Vagina (tissue), 2 donors: ENCODE measurements at places on chromosomes 5 and 9. TPM values are rescaled to one million over a fixed set of nuclear protein-coding genes. Genes with fewer than 3 reads are reported as not detected.

GRCh38 chr5:154702477-154702876 is 52.7 kb upstream of the LARP1 start:
- DNase-seq = no peak

GRCh38 chr9:112061152-112061740 is 113.9 kb downstream of the SUSD1 start:
- no peak for DNase-seq

- no peak for DNase-seq
Observed at GRCh38 chr9:3292311-3292710, 233.5 kb downstream of the RFX3 start.

GRCh38 chr9:124652615-124653393 is 118.3 kb downstream of the NR6A1 start:
- no peak for DNase-seq

DNA sequence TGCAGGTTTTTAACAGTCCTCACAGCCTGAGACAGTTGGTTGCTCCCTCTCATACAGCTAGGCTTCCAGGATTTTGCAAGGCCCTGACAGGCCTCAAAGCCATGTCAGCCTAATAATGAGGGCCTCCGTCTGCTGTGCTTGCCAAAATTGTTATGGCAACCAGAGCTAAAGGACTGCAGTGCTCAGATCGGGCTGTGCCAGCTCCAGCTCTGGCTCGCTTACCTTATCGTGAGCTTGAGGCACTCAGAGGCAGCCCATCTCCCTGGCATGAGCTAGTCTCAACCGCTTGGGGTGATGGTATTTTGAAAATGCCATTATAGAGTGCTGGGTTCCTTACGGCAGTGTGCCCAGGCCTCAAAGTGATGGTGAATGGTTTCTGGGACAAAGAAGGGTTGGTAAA is 8.4 kb downstream of the MTAP start:
- no peak for DNase-seq

DNA sequence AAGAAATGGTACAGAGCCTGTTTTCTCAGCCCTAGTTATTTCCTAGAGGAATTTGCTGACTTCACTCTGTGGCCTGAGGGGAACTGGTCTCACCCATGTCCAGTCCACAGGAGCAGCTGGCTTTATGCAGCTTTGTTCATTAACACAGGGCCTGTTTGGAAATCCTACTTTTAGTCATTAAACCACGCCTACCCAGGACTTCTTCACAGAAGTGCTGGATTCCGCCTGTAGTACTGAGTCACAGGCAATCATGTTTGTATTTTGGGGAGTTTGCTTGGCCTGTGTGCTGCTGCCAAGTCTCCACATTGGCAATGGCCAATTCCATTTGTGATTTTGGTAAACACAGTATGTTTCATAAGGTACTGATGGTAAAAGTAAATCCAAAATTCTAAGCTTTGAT is 52.8 kb downstream of the CTNND2 start:
- no peak for DNase-seq

DNA sequence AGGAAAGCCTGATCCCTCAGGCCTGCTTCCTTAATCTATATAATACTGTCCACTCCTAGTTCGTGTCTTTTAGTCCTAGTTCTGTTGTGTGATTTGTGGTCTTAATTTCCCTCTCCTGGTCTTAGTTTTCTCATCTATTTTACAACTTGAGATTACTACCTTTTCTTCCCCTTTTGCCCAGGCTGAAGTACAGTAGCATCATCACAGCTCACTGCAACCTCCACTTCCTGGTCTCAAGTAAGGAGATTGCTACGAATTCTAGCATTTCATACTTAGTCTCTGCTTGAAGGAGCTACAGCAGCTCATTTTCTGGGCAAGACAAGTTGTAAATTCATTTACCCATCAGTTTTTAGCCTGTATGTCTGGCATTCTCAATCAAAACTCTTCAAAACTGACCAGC is 5.5 kb downstream of the TRIM32 start:
- DNase-seq = no peak

DNA sequence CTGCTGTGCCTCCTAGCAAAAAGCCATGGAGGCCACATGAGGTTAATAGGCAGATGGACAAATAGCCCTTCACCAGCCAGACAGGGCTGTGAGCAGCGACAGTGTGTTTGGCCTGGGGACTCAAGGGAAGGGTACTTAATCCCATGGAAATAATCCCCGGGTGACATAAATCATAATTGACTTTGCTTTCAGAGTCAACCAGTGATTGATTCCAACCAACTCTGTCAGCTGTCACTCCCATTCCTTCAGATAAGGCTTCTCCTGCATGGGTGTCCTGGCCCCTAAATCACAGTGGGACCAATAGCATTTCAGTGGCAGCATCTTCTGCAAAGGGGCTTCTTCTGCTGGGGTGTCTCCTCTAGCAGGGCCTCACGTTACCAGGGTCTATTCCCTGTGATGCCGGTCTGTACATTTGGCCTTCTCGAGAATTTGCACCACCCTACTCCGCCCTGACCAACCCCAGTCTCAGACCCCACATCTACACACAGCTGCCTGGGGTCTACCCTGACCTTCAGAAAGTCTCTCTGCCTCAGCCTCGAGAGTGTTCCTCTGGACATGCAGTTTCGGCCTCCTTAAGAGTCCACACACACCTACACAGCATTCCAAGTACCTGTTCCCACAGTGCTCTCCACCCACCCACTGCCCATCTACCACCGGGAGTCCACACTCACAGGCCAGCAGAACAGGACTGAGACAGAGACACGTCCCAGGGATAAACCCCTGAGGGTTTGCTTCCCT is 3.7 kb downstream of the CLTB start:
- DNase-seq = no peak

GRCh38 chr5:160959804-160960203 is 107.8 kb upstream of the ATP10B start:
- no peak for DNase-seq

DNA sequence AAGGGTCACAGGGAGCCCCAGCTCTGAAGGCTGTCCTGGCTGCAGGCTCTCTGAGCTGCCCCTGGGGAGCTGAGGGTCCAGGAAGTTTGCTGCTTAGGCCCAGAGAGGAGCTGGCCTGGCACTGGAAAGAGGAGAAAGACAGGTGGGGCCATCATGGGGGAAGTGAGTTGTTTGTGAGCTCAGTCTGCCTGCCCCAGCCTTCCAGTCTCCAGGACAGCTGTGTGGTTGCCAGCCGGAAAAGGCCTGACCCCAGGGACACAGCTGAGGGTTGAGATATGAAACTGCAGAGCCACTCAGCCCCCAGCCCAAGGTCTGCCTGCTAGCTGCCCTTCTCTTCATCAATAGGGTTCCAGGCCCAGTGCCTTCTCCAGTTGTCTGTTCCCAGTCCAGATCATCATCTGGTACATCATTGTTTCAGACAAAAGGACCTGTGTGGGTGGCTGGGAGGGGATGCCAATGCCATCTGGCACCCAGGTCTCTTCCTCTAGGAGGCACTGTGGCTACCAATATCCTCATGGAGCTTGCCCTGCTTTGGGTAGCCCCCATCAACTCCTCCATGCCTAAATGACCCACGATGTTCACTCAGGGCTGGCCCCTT is 4.3 kb upstream of the DDX41 start:
- DNase-seq = no peak

DNA sequence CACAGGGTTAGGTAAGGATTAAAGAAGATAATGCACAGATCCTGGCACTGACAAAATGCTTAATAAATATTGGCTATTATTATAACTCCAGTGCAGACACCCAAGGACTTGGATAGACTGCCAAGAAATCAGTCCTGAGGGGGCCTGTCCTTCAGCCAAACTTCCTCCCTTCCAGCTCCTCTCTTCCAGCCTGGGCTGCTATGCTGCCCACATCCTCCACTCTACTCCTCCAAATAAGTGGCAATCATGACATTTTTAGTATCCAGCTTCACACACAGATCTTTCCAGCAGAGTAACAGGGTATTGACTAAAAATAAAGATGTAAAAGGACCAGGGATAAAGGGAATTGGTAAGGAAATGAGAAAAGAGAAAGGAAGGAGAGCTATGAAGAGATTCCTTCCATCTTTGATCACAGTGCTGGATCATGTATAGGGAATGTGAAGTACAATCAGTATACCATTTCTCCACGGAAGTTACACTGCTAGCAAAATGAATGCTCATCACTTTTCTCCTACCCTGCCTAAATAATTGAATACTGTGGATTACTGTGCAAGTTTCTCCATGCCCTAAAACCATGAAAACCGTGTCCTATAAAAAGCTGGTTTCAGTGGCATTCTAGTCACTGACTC is 136.0 kb upstream of the OSMR start:
- DNase-seq = no peak

DNA sequence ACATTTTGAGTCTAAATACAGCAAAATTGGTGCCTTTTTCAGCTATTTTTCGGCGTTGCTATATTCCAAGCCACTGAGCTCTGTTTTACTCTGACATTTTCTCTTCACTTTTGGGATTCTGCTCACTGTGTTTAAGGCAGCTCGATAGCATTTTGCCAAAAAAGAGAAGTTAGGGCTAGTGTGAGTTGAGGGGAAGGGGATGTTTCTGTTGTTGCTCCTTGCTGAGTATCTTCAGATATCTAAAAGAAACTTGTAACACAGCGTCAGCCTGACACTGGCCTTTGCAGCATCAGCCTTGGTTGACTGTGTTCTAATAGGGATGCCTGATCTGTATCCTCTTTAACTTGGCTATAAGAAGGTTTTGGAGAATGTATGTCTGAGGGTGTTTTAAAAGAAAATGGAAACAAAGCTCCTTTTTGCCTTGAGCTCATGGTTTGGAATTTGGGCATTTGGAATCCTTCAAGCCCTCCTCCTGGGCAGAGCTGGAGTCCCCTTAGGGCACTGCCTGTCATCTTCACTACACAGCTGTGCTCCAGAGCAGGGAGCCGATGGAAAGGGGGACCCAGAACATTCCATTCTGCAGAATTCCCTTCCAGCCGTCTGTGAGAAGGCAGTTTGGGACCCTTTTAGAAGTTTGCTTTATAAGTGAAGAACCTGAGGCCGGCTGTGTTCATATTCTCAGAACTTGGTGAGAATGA is 63.0 kb downstream of the EXOSC2 start:
- DNase-seq = no peak

DNA sequence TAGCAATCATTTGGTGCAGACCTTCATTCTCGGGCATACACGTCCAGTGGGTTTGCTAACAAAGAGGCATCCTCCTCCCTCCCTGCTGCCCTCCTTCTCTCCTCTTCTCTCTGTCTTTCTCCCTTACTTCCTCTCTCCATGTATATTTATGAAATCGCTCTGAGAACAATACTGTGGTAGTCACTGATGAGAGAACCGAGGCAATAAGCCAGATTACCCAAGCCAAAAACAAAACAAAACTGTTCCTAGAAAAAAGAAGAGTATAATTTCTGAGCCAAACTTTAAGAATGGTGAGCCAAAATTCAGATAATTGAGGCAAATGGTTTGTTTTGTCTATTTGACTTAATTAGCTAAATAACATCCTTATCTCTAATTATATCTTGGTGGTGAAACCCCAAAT is 15.8 kb upstream of the HMHB1 start:
- no peak for DNase-seq

DNA sequence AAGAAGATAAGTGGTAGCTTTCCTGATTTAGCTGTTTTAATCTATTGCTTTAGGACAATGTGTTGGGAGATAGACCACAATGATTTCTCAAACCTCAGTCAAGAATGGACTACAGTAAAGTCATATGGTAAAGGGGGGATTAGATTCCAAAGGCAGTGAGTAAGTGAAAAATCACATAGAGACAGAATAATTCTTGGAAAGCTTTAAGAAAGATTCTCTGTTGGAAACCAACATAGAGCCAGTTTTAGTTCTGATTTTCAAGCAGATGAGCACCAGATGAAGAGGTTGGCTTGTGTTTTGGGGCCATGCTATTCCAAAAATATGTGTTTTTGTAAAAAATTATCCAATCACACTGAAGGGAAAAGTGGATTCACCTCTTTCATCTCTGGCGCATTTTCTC is 256.8 kb upstream of the RPS23 start:
- no peak for DNase-seq

The RNF183 gene
- total RNA-seq = not detected

- DNase-seq = no peak
Observed at GRCh38 chr9:72960446-72960845, 7.6 kb upstream of the ALDH1A1 start.

DNA sequence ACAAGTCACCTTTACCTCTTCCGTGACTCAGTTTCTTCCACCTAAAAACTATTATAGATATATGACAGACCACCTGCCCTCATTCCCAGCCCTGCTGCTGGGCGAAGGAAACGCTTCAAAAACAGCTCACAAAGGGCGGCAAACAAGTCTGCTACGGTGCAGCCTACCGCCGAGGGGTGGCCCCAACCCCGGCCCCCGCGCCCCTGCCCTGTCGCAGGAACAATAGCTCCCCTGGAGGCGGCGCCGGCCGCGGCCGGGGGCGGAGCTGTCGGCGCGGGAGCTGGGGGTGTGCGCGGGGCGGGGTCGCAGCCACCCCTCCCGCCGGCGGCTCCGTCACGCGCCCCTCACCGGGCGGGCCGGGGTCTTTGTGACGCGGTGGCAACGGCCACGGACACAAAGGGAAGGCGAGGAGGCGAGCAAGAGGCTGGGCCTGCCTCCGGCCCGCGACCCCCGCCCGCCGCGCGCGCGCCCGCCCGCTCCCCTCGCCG is at the start of gene TMEFF1:
TSS of gene TMEFF1 (plus strand) at position 362 of the 488 bp plus-strand sequence. CDS start 396 bp downstream, outside the sequence.
- DNase-seq = no peak

The LOX gene
- 38.8 TPM for total RNA-seq

- DNase-seq = no peak
Observed at GRCh38 chr9:506281-506680, 291.6 kb downstream of the DOCK8 start.

- DNase-seq = no peak
Observed at GRCh38 chr9:136324501-136325300, 2.6 kb upstream of the GPSM1 start.

DNA sequence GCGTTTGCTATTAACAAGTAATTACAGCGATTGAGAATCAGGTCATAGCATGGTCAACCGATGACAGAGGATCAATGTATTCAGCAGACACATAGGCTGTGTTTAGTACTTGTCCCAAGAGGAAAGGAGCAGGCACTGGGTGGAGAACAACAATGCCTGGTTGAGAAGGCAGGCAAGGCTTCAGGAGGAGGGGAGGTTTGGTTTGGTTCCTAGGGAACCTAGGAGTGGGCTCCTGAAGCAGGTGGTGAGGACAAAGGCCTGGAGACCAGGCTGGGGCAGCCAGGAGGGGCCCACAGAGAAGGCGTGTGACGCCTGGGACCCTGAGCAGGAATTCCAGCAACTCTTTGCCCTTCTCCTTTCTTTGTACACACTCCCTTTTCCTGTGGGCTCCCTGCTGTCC is 195.6 kb downstream of the SPOCK1 start:
- no peak for DNase-seq

The B4GALT7 gene
- total RNA-seq = 19.4 TPM

GRCh38 chr5:75824323-75824722 is 107.1 kb upstream of the POC5 start:
- no peak for DNase-seq

The NMUR2 gene
- total RNA-seq = not detected
